ENCODE measurements at places on chromosomes 3 and 15. TPM values are rescaled to one million over a fixed set of nuclear protein-coding genes. Genes with fewer than 3 reads are reported as not detected.

PDCD7 gene
- 14.1 TPM for total RNA-seq

SLC6A6 gene
- 6.7 TPM for total RNA-seq

PLCH1 gene
- total RNA-seq = not detected

SSUH2 gene
- 0.76 TPM for total RNA-seq

FAM81A gene
- 0.09 TPM for total RNA-seq
